Bronchial epithelial cell (primary cell): ENCODE measurements at places on chromosomes 3 and 15.

- no peak for DNase-seq
Observed at GRCh38 chr3:124402791-124403190, 327.5 kb upstream of the UMPS start.

GRCh38 chr15:62625429-62626033 lies 417.0 kb upstream of the TPM1 start:
- no peak for DNase-seq

- DNase-seq: peak; percentile 23
Observed at GRCh38 chr3:83941990-83942745, 1016.6 kb upstream of the CADM2 start.

DNA sequence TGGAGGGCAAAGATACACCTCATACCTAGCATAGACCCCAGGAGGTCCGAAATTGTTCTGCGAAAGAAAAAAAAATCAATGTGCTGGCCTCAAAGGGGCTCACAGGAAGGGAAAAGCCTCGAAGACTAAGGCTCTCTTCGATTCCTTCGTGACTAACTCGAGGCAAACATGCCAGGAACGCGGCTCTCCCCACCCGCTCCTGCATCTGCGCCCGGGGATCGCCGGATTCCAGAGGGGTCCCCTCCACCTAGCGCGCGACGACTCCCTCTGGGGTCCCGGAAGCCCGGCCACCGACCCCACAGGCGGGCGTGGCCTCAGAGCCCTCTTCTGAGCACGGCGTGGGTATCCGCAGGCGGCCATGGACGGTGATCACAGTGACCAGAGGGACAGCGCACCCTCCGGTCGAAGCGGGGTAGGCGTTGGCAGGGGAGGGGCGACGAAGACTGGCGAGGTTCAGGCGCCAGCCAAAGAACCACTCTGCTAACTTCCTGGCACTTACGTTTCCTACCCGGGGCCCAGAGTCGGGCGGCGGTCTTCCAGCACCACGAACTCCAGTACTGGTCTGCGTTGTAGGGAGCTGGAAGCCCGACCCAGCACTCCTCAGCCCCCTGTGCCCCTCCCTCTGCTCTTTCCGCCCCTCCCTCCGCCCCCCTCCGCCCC lies 515 bp upstream of the EIF3J start:
- peak; percentile 76 for DNase-seq

DNA sequence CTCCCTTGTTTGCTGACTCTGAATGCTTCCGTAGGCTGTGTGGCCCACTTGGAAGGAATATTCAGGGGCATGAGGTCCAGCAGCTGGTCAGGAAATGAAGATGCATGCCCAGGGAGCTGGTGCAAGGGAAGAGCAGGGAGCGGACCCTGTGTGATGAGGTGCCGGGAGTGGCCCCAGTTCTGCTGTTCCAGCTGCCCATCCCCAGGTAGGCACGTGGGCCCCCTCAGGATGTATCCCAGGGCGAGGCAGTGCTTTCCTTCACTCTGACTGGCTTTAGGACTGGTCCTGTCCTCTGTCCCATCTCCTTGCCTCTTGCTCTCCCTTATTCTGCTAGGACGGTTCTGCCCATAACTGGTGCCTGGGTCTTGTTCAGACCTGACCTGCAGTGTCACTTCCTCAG lies 1.1 kb upstream of the FAM3D start:
- DNase-seq: no peak

GRCh38 chr15:40584191-40584590 lies 9.9 kb upstream of the KNL1 start:
- DNase-seq: no peak

- peak; percentile 92 for DNase-seq
Observed at GRCh38 chr3:49244581-49245205, 32.3 kb downstream of the C3orf62 start.

DNA sequence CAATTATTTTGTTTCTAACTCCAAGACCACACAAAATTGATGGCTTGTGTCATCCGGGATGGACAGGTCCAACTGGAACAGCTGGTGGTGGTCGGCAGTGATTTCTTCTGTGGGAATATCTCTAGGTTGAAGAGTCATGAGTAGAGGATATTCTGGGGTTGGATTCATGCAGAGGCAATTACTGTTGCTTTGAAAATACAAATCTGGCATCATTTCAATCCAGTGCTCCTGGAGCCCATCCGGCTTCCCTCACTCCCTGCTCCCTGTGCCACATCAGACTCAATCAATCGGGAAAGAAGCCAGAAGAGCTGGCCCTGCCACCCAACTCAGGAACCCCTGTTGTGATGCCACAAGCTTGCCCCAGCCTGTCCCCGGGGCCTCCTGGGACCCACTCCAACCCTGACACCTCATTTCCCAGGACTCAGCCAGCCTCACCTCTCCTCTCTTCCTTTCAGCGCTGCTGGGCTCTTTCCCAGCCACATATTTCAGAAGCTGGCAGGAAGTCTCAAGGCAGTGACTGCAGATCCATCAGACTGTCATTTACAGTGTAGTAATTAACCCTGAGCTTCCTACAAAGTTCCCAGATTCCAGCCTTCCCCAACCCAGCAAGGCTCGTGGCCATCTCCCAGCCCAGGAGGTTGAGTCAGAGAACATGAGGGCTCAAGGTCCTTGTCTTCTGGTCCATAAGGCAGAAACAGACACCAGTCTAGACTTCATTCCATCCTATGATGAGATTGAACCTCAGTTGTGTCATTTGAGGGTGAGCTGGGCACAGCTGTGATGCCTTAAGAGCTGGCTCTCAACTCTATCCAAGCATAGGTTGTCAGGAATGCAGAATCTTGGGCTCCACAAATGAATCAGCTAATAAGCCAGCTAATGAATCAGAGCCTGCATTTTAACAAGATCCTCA lies 114.0 kb downstream of the FAM174B start:
- peak; percentile 40 for DNase-seq

- DNase-seq: no peak
Observed at GRCh38 chr3:42224178-42224577, 41.8 kb downstream of the CCK start.

DNA sequence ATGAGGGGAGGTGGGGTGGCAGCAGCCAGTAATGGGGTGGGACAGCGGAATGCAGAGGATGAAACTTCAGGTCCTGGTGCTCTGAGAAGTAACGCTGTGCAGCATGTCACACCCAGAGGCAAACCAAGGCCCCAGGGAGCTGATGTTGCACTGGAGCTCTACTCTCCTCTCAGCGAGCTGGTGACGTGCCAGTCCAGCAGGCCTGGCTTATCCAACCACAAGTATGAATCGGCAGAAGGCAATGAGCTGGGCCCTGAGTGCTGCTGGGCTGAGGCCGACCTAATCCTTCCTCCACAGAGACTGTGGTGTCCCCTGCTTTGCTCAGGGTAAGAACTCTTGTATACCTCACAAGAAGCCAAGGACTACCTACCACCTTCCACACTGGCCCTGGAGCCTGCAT lies 30.5 kb downstream of the CD86 start:
- DNase-seq: no peak

- DNase-seq: no peak
Observed at GRCh38 chr3:134765468-134765867, 29.6 kb upstream of the EPHB1 start.

- no peak for DNase-seq
Observed at GRCh38 chr3:71399478-71399877, 184.1 kb downstream of the FOXP1 start.

- DNase-seq: peak; percentile 97
Observed at GRCh38 chr3:48155122-48155521, 33.1 kb downstream of the CDC25A start.

GRCh38 chr3:181555681-181556080 lies 156.0 kb upstream of the SOX2 start:
- DNase-seq: no peak

- no peak for DNase-seq
Observed at GRCh38 chr3:1600700-1601418, 497.8 kb upstream of the CNTN4 start.

- DNase-seq: no peak
Observed at GRCh38 chr15:63448266-63448665, 56.1 kb upstream of the USP3 start.

DNA sequence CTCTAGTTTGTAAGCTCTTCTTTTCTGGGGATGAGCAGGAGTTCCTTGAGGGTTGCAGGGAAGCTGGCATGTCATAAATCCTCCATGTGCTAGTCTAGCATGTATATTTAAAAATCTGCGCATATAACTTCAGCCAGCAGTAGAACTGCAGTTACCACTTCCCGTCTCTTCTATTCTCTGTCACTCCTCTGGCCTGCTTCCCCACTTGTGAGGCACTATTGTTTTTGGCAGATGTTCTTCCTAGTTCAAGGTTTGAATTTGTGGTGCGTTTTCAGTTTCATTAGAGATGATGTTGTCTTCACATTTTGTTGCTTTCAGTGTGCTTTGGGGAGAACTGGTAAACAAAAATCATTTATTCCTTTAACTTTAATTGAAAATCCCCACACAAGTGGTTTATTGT lies 169.1 kb upstream of the ZPLD1 start:
- no peak for DNase-seq

- DNase-seq: no peak
Observed at GRCh38 chr15:23734862-23735261, 47.8 kb upstream of the NDN start.
